ENCODE measurements at places on chromosomes 11 and 22.

DNA sequence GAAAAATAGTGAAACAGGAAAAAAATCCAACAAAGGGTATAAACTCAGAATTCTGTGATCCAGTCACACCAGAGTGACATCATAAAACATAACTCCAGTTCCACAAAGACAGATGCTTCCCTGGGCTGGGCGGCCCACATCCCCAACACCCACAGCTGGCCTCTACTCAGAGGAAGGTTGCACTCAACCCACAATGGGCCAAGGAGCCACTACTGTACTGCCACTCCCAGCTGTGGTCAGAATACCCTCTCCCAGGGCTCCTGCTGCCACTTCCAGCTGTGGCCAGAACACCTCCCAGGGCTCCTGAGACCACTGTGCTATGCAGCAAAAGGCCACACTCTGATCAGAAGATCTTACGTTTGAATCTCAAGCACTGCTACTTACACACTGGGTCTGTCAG, 18.3 kb downstream of the SMCO4 start:
- no peak for DNase-seq

DNA sequence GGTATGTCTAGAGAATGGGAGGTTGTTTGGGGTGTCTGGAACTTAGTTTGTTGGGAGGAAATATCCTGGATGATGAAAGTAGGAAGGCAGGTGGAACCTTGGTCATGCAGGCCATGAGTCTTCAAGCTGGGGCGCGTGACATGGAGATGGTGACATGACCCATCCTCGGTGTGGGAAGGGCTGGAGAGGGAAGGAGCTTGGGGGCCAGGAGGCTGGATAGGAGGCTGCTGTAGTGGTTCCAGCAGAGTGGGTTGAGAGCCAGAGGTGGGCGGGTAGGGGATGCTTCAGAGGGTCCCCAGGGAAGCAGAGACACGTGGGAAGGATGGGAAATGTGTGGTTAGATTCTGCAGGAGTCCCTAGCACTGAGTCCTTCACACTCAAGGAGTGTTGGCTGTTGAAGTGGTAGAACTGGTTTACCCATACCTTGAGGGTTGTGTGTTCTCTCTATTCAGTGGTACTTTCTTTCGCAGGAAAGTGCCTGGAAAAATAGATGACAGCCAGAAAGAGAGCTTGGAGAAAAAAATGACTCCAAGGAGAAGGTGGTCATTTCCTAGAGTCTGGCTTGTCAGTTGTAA, 56.8 kb downstream of the LDLRAD3 start:
- no peak for DNase-seq

DNA sequence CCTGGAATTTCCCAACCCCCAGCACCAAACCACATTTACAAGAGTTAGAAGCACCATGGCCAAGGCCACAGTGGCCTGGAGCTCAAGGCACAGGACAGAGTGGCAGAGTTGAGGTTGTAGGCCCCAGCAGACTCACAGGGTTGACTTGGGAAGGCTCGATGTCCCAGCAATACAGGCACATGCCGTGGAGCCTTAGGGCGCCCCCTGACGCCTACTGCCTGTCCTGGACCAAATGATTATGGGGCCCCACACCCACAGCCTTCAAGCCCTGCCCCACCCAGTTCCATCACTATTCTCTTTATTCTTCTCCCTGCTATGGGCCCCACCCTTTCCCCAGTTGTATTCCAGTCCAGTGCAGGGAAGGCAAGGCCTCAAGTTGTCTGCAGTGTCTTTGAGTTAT, at the start of gene CCDC179:
TSS of gene CCDC179 (minus strand) at position 234 of the 400 bp plus-strand sequence. CDS start at position 181, 53 bp downstream.
- no peak for DNase-seq

GRCh38 chr11:44979543-44980399, 29.1 kb upstream of the TP53I11 start:
- DNase-seq = no peak

Measured in amniotic stem cell (primary cell).